Adrenal gland (tissue), 19 donors: ENCODE measurements at places on chromosomes 1 and 21.

- DNase-seq, result no peak
Measured at GRCh38 chr21:25689226-25689625, 45.5 kb downstream of the ATP5PF start.

GRCh38 chr1:14970115-14970798 lies 183.3 kb upstream of the TMEM51 start:
- DNase-seq, result peak; percentile 85

GRCh38 chr1:72253132-72253531 lies 29.2 kb downstream of the NEGR1 start:
- DNase-seq, result no peak

- no peak for DNase-seq
Measured at GRCh38 chr1:38433084-38433722, 386.6 kb upstream of the POU3F1 start.

DNA sequence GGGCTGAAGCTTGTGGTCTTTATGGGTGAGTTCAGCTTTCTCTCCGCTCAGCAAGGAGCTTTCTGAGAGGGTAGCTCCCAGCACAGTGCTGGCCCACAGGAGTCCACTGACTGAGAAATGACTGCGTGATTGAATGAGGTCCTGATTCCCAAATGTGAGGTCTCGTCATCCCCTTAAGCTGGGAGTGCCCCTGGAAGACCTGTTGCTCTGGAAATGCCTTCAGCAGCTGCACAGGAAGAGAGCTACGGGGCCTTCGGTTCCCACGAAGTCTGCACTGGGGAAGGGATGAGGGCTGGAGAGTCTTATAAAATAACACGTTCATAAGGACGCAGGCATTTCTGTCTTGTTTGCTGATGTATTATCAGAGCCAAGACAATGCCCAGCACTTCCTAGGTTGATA lies 14.0 kb downstream of the TNNT2 start:
- no peak for DNase-seq

- DNase-seq, result no peak
Measured at GRCh38 chr21:35509001-35509704, 460.1 kb upstream of the RUNX1 start.

DNA sequence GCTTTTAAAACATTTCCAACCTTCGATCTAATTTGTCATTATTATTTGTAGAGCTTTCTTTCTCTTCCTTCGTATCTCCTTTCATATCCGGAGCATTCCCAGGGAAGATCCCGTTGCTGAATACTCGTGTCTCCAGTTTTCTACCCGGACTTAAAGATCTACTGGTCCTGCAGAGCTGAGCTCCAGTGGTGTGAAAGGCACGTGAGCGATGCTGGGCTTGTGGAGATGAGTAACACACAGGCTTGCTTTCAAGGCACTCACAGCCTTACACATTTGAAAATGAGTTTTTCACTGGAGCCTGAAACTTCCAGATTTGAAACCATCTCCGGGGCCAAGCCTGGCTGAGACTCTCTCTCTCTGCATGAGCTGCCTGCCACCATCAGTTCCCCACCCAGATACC lies 428.3 kb downstream of the KIF26B start:
- DNase-seq, result no peak

GRCh38 chr1:224380003-224380402 lies 23.3 kb downstream of the CNIH4 start:
- no peak for DNase-seq

GRCh38 chr1:182791281-182792179 lies 2.0 kb downstream of the NPL start:
- no peak for DNase-seq

DNA sequence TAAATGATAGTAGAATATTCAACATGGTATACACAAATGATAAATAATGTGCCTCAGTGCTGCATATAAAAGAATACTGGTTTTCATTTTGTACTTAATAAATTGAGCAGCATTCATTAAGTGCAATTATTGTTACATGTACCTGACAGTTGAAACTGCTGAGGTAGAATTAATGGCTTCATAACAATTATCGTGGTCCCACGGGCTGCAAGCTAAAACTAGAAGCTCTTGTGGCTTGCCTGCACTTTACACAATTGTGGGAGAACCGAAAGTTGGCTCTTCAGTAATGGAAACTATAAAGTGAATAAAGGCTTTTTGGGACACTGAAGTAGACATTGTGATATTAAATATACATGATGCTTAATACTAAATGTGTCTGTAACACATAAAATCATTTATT lies 23.2 kb downstream of the INSL5 start:
- no peak for DNase-seq

DNA sequence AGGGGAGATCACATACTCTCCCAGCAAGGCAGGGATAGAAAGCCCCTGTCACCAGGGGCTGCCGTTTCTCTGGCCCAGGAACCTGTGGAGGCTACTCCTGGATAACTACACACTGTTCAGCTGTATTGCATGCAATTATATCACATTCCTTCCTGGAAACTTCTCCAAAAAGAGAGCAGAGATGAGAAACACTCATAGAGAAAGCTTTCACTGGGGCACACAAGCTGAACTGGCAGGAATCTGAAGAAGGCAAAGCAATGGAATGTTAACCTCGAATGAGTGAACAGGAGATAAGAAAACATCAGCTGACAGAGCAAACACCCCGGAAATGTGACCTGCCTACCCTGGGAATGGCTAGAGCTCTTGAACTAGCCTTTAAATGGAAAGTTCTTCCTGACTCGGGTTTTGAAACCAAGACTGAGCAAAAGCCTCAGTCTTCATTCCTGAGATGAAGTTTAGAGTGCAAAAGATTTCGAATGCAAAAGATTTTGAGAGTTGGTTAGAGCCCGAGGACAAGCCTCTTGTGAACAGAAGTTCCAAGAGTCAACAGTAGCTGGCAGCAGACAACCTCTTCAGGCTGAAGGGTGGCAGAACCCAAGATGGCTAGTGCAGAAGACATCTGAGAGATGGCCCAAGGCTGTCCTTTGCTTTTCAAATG lies 32.3 kb downstream of the CCN1 start:
- peak; percentile 51 for DNase-seq

DNA sequence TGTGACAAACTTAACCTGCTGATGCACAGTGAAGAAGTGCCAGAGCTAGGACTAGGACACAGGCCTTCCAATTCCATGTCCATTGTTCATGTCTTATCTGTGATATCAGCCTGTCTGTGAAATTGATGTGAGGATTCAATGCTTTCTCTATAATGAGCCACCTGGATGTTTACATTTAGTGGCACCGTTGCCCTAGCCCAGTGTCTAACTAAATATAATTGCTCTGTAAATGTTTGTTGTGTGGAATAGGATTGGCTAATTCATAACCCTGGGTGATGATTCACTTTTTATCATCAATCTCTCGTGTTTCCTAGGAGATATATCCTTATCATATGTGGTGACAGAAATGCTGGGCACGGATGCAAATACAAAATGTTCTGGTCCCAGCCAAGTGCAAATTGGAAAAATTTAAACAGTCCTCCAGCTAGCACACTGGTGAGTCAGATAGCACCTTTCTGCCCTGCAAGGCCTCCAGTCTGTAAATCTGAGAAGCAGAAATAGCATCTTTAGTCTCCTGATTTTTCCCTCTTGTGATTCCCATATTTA lies 46.9 kb upstream of the GNG12 start:
- DNase-seq, result peak; percentile 65

DNA sequence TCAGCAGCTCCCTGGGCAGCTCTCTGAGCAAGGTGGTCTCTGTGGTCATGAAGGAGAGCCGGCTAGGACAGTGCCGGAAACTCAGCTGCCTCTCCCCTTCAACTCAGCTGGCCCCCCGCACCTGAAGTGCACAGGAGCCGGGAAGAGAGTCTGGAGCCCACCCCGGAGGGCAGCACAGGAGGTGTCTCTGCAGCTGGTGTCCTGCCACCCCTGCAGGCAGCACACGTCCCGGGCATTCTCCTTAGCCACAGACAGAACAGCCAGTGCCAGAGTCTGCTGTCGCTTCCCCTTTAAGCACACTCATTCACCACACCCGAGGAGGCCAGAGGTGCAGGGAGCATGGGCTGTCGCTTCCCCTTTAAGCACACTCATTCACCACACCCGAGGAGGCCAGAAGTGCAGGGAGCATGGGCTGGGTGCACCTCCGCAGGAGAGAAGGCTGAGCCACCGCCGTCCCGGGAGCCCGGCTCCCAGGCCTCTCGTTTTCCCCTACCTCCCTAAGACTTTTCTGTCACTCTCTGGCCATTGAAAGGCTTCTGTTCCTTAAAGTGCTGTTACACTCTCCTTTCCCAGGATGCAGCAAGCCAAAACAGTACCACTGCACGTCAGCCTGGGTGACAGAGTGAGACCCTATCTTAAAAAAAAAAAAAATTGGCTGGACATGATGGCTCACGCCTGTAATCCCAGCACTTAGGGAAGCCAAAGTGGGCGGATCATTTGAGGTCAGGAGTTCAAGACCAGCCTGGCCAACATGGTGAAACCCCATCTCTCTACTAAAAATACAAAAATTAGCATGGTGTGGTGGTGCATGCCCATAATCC lies 16.9 kb upstream of the SAMD11 start:
- DNase-seq, result peak; percentile 13

DNA sequence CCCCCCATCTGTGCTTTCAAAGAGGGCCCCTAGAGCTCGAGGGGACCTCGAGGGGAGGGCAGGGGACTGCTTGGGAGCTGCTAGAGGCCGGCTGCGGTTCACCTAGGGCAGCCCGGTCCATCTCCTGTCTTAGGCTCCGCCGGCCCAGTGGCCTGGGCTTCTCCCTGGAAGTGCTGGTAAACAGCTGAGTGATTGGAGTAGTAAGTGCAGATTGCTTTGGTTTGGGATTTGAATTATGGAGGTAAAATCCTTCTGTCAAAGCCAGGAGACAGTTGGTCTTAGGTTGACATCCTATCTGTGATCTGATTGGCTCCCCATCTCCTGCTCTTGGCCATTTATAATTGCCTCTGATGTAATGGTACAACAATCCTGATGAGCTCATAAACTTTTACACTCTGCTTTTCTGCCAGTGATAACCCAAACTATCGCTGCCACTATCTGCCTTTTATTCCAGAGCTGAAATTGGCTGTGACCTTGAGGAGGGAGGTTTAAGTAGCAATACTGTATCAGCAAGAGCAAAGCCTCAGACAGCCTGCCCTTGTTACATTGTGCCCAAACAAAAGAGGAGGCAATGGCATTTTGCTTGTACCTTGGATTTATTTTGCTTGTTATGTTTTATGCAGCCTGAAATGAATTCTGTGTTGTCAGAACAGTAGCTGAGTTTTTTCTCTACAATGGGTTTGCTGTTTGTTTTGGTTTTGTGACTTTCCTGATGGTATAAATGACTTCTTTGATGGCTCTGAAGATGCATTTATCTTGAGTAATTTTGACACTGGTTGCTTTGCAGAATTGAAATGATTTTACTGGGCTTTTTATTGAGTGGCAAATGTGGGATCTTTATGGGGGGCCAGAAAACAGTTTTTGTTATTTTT lies 2.4 kb downstream of the ARID1A start:
- peak; percentile 86 for DNase-seq

DNA sequence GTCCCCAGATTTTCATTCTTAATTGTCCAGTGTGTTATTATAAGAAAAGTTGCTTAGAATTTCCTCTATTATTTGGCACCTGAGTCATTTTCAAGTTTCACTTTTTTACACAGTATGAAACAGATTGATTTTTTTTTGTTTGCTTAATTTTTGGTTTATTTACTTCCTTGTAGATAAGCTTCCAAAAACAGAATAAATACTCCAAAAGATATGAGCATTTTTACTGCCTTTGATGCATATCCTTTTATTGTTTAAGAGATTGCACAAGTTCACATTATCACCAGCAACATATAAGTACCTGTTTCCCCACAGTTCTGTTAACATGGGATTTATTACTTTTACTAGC lies 36.3 kb upstream of the AHCYL1 start:
- no peak for DNase-seq

DNA sequence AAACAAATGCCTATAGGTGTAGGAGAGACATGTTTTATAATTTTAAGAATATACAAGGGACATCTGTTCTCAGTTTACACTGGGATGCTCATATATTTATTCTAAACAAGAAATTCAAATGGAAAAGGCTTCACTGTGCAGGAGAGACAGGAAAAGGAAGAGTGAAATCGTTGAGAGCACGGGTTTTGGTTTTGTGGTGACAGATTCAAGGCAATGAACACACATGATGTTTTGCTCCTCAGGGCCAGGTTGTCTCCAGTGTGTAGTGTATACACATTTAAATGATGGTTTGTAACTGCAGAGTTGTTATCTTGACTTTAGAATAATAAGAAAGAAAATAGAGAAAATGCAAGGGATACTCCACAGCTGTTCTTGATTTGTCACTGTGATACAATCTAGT lies 73.7 kb downstream of the S1PR1 start:
- no peak for DNase-seq

GRCh38 chr1:45437323-45437722 lies 53.6 kb downstream of the TESK2 start:
- no peak for DNase-seq

GRCh38 chr1:32332290-32333079 lies 3.5 kb downstream of the MARCKSL1 start:
- no peak for DNase-seq

- peak; percentile 56 for DNase-seq
Measured at GRCh38 chr1:177211231-177211630, 40.5 kb downstream of the BRINP2 start.

- DNase-seq, result no peak
Measured at GRCh38 chr1:229889031-229889517, 178.0 kb upstream of the GALNT2 start.

DNA sequence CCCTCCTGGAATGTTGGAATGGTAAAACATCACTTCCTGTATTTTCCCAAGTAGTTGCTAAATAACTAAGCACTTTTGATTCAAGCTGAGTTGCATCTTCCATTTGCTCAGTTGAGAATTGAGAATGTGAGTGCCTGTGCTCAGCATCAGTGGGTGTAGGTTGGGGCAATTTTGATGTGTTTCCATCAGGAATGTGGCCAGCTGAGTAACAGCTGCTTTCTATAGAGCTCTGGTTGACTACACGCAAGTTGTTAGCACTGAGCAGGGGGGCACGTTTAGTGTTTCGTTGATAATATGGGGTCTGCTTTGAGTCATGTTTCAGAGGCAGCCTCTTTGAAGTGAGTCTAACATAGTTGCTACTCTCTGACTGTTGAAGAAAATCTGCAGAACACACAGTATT lies 41.5 kb downstream of the LRRC53 start:
- no peak for DNase-seq

- no peak for DNase-seq
Measured at GRCh38 chr1:31218705-31219104, 21.0 kb downstream of the NKAIN1 start.

- DNase-seq, result no peak
Measured at GRCh38 chr1:245493029-245493428, 338.2 kb downstream of the KIF26B start.

DNA sequence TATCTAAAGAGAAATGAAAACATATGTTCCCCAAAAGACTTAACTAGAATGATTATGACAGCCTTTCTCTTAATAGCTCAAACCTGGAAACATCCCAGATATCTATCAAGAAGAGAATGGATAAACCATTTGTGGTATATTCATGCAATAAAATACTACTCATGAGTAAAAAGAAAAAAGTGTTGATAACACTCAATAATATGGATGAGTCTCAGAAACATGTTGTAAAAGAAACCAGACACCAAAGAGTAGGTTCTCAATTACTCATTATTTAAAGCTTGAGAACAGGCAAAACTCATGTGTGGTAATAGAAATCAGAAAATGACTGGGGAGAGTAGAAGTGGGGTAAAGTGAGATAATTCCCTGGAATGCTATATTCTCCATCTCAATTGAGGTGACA lies 154.1 kb downstream of the PHTF1 start:
- DNase-seq, result no peak
